Activated T-cell treated with anti-CD3 and anti-CD28 coated beads, Interleukin-2, amount 50 U/mL, for 72 hours (primary cell): ENCODE measurements at places on chromosomes 2 and 18. TPM values are rescaled to one million over a fixed set of nuclear protein-coding genes. Genes with fewer than 3 reads are reported as not detected.

DNA sequence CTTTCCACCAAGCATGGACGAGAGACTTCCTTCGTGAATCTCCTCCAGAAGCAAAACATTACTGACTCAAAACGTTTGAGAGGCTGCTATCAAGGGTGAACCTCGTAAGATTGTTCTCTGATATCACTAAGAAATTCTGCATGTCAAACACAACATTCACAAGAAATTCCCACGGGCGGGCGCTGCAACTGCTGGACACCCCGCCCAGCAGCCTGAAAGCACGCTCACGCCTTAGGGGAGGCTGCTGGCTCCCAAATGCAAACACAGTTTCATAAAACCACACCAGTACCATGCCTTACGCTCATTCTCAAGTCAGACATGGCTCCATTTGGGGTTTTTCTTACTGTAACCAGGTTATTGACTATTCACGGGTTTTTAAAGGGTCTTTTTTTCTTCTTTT, 39.0 kb downstream of the MBP start:
- no peak overlapping the region for H3K27ac ChIP-seq
- no peaks in the 10 kb centered on the region for H3K27me3 ChIP-seq
- peaks cover 65% of the 10 kb centered on the region for H3K4me1 ChIP-seq
- peaks cover 6% of the 10 kb centered on the region for H3K36me3 ChIP-seq
- H3K4me3 ChIP-seq = no peak overlapping the region
- no peak for DNase-seq

DNA sequence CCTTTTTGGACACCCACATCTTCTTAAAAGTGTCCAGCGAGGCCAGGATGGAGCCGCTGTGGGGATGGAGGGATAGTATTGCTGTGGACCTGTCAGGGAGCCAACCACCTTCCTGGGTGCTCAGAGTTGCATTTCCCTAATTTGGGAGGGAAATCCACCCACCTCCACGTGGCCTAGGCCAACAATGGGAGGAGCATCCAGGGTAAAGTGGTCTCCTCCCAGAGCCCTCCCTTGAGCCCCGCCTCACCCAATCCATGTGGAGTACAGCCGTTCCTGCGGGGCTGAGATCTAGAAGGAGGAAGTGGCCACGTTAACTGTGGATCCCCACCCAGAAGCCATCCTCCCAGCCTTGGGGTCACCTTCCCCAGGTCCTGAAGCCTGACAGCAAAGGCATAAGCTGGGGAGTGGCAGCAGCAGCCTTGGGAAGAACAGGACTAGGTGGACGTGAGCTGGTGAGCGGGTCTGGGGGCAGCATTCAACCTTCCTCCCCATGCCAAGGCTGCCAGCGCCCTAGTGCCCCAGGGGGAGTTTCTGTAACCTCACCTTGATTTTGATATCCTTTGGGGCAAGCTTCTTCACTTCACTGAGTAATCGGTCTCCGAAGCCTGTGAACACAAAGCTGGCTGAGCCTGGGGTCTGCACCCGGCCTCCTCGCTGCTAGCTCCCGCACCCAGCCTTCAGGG, 6.8 kb downstream of the ACTR1B start:
- no peaks in the 10 kb centered on the region for H3K36me3 ChIP-seq
- DNase-seq = no peak
- H3K4me1 ChIP-seq = peaks cover 43% of the 10 kb centered on the region
- no peaks in the 10 kb centered on the region for H3K27me3 ChIP-seq
- H3K27ac ChIP-seq = no peak overlapping the region

- H3K27me3 ChIP-seq = peaks cover 18% of the 10 kb centered on the region
- H3K4me1 ChIP-seq = peaks cover 22% of the 10 kb centered on the region
- no peak for DNase-seq
Observed at GRCh38 chr18:26546875-26547645, 1.3 kb downstream of the KCTD1 start.

Gene POTEI
- not detected for total RNA-seq

DNA sequence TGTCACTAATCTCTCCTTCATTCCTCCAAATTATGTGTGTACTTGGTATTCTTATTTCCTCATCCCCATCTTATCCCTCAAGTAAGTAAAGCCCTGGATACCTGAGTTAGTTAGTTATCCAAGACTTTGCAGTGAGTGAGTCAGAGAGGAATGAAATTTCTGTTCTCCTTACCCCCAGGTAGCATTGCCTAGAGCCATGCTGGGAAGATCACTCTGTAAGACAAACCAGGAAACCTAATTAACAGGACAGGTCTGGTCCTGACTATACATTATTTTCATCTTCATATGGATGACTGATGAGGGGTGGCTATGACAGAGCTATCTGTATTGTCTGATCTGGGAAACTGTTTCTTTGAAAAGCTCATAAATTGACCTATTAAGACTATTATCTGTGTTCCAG, 55.0 kb upstream of the ITGA6 start:
- no peaks in the 10 kb centered on the region for H3K4me1 ChIP-seq
- no peak overlapping the region for H3K4me3 ChIP-seq
- no peak for DNase-seq
- peaks cover 7% of the 10 kb centered on the region for H3K27me3 ChIP-seq
- H3K36me3 ChIP-seq = peaks cover 2% of the 10 kb centered on the region
